ENCODE measurements at places on chromosomes 7 and 10. TPM values are rescaled to one million over a fixed set of nuclear protein-coding genes. Genes with fewer than 3 reads are reported as not detected.

The UTF1 gene
- not detected for total RNA-seq

The KLLN gene
- total RNA-seq = 0.21 TPM

The SSC4D gene
- 0.62 TPM for total RNA-seq

- no peak for DNase-seq
Measured at GRCh38 chr10:92999191-92999590, 61.4 kb upstream of the CYP26C1 start.

GRCh38 chr7:36686499-36686898 lies 37.8 kb downstream of the AOAH start:
- DNase-seq = peak; percentile 41

DNA sequence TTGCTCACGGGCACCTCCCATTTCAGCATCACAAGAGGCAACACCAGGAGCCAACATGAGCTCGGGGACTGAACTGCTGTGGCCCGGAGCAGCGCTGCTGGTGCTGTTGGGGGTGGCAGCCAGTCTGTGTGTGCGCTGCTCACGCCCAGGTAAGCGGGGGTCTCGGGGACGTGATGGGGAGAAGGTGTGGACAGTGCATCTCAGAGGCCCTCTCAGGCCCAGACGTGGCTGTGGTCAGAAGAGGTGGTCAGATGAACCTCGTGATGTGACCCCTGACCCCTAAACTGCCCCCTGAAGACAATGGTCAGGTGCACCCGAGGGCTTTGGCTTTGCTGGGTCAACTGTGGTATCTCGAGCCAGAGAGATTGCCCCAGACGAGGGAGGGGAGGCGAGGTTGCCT lies 6.1 kb downstream of the LAT2 start:
- DNase-seq = no peak

- no peak for DNase-seq
Measured at GRCh38 chr7:116165717-116166116, 44.6 kb upstream of the TES start.

The NACAD gene
- 0.05 TPM for total RNA-seq

DNA sequence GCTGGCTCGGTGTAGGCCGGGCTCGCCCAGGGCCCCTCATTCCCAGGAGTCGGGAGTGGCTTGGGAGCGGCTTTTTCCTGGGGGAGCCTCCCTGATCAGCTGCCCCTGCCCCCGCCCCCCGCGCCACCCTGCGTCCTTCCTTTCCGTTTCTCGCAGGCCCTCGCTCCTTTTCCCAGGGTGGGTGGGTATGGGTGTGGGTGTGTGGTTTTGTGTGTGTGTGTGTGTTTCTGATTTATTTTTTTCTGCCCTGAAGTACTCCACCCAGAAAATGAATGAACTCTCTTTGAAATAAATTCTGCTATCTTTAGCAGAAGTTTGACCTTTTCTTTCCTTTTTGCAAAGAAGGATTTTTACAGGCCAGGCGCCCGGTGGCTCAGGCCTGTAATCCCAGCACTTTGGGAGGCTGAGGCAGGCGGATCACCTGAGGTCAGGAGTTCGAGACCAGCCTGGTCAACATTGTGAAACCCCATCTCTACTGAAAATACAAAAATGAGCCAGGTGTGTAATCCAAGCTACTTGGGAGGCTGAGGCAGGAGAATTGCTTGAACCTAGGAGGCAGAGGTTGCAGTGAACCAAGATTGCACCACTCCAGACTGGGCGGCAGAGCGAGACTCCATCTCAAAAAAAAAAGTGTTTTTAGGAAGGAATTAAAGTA lies 30.0 kb upstream of the AP5Z1 start:
- no peak for DNase-seq

DNA sequence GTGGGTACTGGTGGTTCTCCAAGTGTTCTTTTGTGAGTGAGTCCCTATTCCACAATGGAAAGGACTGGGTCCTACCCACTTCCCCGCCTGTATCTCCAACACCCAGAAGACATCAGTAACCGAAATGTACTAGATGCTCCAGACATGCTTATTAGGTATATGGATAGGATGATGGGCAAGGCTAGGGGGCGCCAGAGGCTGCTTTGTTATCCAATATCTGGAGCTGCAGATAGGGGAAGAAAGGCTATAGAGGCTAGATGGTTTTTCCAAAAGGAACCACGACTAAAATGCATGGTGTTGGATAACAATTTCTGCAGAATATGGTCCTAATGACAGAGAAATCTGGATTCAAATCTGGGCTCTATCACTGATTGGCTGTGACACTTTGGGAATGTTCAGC lies 56.2 kb upstream of the TM9SF3 start:
- peak; percentile 92 for DNase-seq

- peak; percentile 26 for DNase-seq
Measured at GRCh38 chr7:55438757-55439525, 73.8 kb downstream of the LANCL2 start.

- DNase-seq = no peak
Measured at GRCh38 chr10:59222788-59223187, 46.3 kb downstream of the PHYHIPL start.

The SPDYE3 gene
- not detected for total RNA-seq

DNA sequence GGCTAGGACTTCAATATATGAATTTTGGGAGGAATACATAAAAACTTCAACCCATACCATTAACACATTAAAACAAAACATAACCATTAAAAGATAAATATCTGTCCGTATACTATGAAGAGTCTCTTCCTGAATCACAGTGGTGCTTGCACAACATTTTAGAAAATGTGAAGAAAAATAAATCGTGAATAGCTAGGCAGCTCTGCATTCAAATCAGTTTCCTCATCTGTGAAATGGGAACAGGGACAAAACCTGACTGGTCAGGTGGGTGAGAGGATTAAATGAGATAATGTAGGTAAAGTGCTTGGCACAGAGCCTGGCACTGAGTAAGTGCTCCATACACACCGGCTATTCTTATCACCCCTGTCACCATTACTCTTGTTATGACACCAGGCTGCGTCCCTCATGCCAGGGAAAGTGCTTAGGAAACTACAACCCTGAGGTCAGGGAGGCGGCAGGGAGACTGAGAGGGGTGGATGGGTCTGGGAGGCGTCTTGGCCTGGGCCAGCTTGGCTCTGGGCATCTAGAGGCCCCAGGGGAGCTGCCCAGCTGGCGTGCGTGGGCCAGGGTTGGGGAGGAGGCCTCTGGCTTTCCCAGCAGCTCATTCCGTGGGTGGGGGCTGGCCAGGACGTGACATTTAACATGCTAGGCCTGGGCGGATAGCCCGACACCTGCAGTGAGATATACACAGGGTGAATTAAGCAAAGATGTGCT lies 78.3 kb downstream of the SH3PXD2A start:
- DNase-seq = no peak
